Stimulated activated naive CD8-positive, alpha-beta T cell treated with anti-CD3 and anti-CD28 coated beads, Interleukin-15, Interleukin-2, amounts not matched to agents 100 U/mL and 50 U/mL, for 24 hours (primary cell): ENCODE measurements at places on chromosomes 12 and 14.

DNA sequence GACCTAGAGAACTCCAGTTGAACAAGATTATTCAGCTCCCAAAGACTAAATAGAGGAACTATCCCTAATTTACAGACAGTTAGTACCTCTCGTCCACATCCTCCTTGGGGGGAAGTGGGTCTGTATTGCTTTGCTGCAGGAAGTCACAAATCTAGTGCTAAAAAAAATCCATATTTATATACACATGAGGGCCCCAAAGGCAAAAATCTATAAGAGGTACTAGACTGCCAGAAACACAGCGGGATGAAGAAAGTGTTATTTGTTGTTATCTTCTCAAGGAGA is 190.1 kb downstream of the TTC8 start:
- no peak for DNase-seq

GRCh38 chr14:54258382-54258781 is 138.4 kb upstream of the CDKN3 start:
- no peak for DNase-seq

DNA sequence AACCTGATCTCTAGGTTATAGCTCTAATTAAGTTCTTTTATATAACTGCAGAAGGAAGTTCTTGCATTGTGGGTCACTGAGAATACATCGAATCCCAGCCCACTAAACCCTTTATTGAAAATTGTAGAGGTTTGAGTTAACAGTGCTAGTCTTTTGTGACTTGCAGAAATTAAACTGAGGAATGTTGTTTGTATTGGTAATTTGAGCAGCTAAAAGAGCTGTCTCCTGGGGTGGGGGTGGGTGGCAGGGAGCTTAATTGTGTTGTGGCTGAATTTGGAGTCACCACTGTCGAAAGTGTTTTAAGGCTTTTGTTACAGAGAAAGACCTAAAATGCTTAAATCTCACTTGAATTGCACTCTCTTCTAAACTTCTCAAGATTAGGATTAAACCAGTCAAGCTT is 3.2 kb upstream of the COX8C start:
- no peak for DNase-seq

GRCh38 chr12:81079280-81080076 is 1.6 kb downstream of the ACSS3 start:
- DNase-seq, result no peak

DNA sequence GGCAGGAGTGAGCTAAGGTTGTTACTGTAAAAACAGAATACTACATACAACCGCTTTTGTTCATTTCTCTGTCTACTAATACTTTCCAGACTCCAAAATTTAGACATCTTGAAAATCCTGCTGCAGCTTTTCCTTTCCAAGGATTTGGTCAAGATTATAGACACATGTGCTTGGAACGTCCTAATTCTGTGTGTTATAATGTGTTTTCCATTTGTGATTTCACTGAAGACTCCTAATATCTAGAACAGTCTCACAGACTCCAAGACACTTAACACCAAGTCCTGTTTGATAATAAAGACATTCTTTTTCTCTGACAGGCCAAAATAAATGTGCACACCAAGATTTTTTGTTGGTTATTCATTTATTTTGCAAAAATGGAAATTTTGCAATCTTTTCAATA is 41.8 kb upstream of the TMTC2 start:
- no peak for DNase-seq
